ENCODE measurements at places on chromosomes 12 and 14.
A peak's percentile ranks its signal among the peaks of the same experiment; 100 is the strongest.

GRCh38 chr12:60710246-60710645, 1114.4 kb downstream of the SLC16A7 start:
- no peak for DNase-seq

DNA sequence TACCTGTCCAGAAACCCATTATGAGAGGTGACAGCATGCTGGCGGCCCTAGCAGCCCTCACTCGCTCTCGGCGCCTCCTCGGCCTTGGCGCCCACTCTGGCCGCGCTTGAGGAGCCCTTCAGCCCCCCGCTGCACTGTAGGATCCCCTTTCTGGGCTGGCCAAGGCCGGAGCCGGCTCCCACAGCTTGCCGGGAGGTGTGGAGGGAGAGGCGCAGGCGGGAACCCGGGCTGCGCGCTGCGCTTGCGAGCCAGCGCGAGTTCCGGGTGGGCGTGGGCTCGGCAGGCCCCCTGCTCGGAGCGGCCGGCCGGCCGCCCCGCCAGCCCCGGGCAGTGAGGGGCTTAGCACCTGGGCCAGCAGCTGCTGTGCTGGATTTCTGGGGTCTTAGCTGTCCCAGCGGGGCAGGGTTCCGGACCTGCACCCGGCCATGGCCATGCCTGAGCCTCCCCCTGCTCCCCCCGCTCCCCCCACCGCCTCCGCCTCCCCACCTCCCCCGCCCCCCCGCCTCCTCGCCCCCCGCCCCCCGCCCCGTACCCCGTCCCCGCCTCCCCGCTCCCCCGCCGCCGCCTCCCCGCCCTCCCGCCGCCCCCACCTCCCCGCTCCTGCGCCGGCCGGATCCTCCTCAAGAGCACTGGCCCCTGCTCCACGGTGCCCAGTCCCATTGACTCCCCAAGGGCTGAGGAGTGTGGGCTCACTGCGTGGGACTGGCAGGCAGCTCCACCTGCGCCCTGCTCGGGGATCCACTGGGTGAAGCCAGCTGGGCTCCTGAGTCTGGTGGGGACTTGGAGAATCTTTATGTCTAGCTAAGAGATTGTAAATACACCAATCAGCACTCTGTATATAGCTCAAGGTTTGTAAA, 163.1 kb downstream of the KLHL28 start:
- DNase-seq: no peak

DNA sequence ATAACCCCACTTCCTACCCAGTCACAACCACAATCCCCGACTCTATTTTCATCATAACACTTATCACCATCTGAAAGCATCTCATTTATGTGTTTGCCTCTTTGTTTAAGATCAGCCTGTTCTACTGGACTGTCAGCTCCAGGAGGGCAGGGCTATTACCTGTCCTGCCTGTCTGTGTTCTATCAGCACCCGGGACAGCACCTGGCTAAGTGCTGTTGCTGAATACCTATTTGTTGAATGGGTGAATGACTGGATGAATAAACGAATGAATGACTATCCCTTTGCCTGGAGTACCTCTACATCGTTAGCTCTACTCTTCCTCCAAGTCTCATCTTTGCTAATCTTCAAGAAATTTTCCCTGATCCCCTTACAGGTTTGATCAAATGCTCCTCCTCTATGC, 69.0 kb downstream of the WSCD2 start:
- no peak for DNase-seq

GRCh38 chr12:122265476-122265875, 818 bp downstream of the VPS33A start:
- no peak for DNase-seq

DNA sequence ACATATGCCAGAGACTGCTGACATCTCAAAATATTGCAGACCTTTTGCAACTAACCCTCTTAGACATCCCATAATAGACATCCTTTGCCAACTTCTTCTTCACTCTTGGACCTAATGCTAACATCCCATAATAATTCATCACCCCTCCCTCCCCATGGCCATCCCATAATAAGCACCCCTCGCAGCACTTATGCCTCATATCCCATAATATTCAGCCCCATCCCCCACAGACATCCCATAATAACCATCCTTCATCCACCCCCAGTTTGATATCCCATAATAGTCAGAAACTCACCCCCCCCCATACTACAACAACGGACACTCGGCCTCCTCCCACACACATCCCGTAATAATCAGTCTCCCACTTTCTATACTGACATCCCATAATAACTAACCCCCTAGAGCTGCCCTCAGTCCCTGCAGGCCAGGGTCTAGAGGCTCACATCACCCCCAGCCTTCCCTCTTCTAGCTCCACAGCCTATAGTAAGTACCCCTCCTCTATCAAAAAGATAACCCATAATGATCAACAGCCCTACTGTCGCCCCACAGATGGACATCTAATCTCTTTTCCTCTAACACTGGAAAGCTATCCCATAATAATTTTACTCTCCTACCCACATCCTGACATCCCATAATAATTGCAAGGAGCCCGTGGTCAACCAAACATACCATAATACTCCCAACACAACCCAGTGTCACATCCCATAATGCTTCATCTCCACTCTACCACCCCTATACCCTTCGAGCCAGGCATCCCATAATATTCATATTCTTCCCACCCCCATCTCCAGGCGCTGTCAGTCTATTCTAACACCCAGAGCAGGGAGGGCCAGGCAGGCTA, 792 bp upstream of the CHD4 start:
- DNase-seq: peak; percentile 42

DNA sequence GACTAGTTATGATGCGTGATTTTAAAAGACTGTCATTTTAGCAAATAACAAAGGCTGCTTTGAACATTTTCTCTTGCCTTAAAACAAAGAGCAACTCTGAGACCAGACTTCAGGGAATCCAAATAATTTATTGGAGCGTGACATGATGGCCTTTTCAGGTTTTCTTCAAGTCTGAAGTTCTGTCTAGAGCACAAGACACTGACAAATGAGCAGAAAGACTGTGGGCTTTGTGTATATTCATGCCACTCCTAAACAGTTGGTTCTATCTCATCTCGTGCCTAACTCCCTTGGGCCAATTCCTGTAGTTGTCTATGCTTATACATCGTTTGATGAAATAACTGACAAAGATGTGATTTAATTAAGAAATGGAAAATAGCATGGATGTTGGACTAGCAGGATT, 47.5 kb downstream of the IFT81 start:
- no peak for DNase-seq

GRCh38 chr12:24496755-24497154, 452.1 kb downstream of the BCAT1 start:
- no peak for DNase-seq

- DNase-seq: no peak
These were observed at the start of gene ENDOU for GRCh38 chr12:47725091-47725772. Gene ENDOU, minus strand, starts transcription at chr12:47725490. Its CDS starts 77 bp downstream, at chr12:47725413.

DNA sequence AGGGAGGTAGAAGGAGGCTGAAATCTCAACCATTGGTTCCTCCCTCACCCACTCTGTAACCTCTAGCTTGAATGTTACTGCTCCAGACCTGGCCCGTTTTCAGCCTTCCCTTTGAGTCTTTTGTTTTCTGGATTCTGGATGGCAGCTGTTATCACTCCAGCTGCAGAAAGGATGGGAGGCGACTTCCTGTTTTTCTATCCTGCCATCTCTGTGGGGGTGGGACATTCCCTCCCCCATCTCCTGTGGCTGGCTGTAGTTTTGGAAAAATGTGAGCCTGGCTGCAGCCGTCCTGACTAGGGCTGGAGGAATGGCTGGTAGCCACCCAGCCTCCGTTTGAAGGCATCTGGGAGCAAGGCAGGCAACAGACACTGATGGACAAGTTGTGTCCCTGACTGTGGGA, 2.9 kb upstream of the PPFIBP1 start:
- DNase-seq: no peak

DNA sequence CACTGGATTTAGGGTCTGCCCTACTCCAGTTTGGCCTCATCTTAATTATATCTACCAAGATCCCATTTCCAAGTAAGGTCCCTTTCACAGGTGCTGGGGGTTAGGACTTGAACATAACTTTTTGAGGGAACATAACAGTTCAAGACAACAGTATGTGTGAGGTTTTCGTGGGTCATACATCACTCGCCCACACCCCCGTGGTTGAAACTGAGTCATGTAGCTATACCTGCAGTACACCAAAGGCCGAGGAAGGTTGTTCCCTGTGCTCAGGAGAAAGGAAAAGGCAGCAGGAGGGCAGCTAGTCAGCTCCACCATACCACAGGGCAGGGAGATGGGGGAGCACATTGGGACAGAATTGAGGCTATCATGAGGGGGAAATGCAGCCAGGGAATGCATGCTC, 167.0 kb downstream of the PPM1H start:
- no peak for DNase-seq

GRCh38 chr14:89325959-89326358, 91.1 kb downstream of the FOXN3 start:
- no peak for DNase-seq

DNA sequence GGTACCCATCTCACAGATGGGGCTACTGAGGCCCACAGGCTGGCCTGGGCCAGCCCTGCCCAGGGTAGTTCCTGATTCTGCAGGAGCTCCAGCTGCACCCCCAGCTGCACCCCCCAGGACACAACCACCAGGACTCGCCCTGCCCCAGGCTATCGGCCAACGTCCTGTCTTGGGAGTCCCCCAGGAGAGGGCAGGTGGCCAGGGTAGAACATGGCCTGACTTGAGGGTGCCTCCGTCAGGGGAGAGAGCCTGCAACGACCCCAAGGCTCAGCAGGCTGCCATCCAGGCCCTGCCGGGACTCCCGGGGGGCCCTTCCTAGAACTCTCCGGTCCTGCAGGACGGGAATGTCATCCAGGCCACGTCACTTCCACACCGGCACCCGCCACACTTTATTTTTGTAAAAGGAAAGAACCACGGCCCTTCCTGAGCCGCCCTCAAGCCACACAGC, 15.8 kb downstream of the JAG2 start:
- DNase-seq: no peak

GRCh38 chr12:108573317-108573716, 10.9 kb downstream of the ISCU start:
- no peak for DNase-seq

DNA sequence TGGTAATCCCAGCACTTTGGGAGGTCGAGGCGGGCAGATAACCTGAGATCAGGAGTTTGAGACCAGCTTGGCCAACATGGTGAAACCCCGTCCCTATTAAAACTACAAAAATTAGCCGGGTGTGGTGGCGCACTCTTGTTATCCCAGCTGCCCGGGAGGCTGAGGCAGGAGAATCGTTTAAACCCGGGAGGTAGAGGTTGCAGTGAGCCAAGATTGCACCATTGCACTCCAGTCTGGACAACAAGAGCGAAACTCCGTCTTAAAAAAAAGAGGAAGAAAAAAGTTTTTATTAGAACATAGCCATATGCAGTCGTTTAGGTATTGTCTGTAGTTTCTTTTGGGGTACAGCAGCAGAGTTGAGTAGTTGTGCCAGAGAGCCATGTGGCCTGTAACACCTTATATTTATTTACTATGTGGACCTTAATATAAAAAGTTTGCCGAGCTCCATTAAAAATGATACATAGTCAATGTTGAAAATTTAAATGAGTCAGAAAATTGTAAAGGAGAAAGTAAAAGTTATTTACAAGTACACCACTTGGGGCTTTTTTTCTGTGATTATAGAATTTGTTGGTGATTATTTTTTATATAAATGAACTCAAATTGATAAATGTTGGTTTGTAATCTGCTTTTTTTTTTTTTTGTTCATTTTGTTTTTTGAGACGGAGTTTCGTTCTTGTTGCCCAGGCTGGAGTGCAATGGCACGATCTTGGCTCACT, 2.2 kb downstream of the ADIPOR2 start:
- no peak for DNase-seq

- DNase-seq: no peak
These were observed 195.2 kb downstream of the RAD51B start for GRCh38 chr14:68014771-68015170.

DNA sequence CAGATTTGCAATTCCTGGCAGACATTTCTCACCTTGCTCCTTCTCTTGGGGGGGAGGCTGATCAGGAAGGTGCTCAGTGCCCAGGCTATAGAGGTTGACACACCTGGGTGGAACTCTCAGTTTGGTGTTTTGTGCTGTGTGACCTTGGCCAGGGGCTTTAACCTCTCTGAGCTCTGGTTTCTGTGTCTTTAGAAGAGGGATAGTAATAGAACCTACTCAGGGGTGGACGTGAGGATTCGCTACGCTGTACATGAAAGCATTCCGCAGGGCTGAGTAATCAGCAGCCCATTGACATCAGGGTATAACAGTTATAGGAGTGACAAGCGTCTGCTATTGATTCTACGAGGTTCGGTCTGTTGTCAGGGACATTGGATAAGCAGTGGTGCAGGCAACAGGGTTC, 98.1 kb downstream of the PHETA1 start:
- no peak for DNase-seq

DNA sequence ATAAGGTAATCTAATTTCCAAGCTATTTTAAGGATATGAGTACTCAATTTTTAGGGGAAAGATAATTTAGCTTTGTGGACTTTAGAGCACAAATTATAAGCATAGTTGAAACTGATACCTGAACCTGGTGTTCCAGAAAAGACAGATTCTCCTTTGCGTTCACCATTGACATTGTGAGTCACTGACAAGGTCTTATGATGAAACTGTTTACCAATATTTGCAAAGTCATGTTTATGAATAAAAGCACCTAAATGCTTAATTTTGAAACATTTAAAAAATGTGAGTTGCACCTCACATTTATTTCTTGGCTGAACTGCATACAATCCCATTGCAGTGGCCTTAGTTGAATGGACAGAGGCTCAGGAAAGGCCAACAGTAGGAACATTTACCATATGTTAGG, 3.9 kb downstream of the BCAT1 start:
- no peak for DNase-seq

Measured in posterior cingulate gyrus (tissue), 11 donors.